ENCODE measurements at places on chromosomes 2 and 18. TPM values are rescaled to one million over a fixed set of nuclear protein-coding genes. Genes with fewer than 3 reads are reported as not detected.

Gene ZNF407
- total RNA-seq = 9.8 TPM

Gene TDRD15
- not detected for total RNA-seq

Gene CKAP2L
- 50.8 TPM for total RNA-seq

Gene SOX11
- not detected for total RNA-seq

Gene PLEK
- 0.77 TPM for total RNA-seq

Gene AQP12B
- total RNA-seq = not detected

Gene TMEM247
- total RNA-seq = not detected
